ENCODE measurements at places on chromosomes 6 and 20.

DNA sequence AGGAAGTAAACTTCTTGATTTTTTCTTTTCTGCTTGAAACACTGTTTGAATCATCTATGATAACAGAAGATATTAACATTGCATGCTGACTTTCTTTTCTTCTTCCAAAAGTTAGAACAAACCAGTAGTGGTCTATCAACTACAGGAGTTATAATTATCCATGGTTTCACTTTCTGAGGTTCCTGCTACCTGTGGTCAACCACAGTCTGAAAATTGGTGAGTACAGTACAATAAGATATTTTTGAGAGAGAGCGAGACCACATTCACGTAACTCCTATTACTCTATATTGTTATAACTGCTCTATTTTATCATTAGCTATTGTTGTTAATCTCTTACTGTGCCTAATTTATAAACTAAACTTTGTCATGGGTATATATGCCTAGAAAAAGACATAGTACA, 86.1 kb downstream of the MAP7 start:
- no peak for DNase-seq

DNA sequence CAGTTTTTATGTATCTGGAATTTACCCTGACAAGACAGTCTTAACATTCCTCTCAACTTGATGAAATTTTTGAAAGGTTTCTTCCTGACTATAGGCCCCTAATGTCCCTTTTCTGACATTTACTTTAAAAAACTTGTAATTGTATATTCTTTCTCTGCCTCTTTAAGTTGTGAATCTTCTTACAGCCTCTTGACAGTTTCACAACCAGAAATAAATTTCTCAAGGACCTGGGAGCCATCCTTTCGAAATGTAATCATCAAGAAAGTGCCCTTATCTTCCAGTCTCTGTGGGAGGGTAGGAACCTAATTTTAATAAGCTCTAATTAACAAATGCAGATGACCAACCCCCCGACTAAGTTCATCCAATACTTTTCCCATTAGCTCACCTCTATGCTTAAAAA, 403.6 kb upstream of the GJE1 start:
- DNase-seq = no peak

- no peak for DNase-seq
Measured at GRCh38 chr6:104472021-104472901, 387.5 kb downstream of the HACE1 start.

- DNase-seq = peak; percentile 45
Measured at GRCh38 chr6:111057074-111057752, 30.1 kb upstream of the SLC16A10 start.

DNA sequence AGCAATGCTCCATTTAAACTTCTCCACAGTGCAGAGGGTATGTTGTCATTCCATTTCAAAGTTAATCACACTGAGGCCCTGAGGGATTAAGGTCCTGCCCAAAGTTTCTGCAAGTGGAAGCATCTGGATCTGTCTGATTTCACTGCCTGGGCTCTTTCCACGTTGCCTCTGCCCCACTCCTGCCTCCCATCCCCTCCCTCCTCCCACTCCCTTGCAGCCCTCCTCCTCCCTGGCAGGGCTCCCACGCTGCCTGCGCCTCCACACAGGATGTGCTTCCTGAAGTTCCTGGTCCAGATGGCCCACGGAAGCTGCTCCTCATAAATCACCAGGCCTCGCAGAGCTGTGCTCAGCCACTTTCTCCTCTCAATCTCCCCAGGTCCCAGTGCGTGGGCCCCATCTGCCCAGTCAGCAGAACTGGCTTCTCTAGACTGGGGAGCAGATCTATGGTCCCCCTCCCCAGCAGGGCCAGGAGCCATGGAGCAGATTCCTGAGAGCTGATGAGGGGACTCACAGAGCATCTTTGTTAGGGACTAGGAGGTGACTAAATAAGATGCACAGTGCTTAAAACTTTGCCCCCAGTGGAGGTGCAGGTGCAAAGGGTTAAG, 65.4 kb upstream of the MAFB start:
- DNase-seq = no peak

- DNase-seq = no peak
Measured at GRCh38 chr20:44792796-44793195, 17.6 kb downstream of the RIMS4 start.

DNA sequence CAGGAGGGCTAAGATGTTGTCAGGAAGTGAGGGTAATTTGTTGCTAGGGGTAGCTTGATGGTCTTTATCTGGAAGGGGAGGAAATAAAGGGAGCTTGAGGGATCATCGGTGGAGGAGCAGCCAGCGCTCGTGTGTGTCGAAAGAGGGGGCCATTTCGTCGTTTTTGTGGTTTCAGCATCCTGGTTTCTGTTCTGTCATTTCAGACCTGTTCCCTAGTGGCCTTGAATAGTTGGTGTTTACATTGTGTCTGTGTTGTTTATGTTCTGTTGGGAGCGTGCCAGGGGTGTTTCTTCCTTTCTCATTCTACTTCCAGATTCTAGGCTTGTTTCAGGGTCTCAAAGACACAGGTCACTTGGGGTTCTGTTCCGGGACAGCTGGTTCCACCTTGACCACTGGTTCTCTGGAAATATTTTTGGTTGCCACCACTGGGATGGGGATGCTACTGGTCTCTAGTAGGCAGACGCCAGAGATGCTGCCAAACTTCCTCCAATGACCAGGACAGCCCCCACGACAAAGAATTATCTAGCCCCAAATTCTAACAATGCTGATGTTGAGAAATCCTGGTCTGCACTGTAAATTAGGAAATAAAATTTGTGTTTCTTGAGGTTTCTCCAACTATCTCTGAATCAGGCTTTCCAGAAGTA, 113.9 kb upstream of the NAA20 start:
- DNase-seq = no peak

GRCh38 chr6:51342393-51342792, 523.7 kb downstream of the TFAP2B start:
- no peak for DNase-seq

DNA sequence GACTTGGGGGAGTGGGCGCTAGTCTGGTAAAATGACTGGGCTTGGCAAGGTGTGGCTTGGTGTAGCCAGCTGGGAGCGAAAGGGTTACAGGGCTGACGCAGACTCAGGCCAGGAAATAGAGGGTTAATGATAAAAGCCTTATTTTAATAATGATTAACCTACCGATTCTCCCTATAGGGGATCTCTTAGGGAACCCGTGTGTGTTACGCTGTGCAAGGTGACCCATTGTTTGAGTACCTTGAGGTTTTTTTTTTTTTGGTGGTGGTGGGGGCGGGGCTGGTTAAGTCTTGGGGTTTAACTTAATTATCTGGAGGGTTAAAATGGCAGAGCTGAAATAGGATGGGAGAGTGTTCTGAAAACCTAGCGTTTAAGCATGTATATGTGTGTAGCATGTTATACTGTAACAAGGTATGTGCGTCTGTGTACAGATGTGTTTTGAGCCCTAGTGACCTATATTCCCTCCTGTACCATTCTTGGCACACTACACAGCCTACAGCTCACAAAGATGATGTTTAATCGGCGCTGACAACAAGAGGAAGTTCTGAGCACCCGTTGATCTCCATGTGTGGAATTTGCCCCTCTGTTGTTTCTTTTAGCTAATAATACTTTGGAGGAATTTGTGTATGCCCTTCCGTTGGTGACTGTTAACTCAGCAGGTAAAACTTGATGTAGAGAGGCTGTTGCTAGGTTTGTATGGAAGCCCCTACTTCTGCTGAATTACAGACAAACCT, 1.3 kb downstream of the CARMIL1 start:
- peak; percentile 17 for DNase-seq

- DNase-seq = no peak
Measured at GRCh38 chr6:44627091-44627882, 239.8 kb downstream of the CDC5L start.

GRCh38 chr6:15995493-15995892, 133.4 kb upstream of the MYLIP start:
- no peak for DNase-seq

- no peak for DNase-seq
Measured at GRCh38 chr20:62360854-62361798, 6.0 kb downstream of the LAMA5 start.

DNA sequence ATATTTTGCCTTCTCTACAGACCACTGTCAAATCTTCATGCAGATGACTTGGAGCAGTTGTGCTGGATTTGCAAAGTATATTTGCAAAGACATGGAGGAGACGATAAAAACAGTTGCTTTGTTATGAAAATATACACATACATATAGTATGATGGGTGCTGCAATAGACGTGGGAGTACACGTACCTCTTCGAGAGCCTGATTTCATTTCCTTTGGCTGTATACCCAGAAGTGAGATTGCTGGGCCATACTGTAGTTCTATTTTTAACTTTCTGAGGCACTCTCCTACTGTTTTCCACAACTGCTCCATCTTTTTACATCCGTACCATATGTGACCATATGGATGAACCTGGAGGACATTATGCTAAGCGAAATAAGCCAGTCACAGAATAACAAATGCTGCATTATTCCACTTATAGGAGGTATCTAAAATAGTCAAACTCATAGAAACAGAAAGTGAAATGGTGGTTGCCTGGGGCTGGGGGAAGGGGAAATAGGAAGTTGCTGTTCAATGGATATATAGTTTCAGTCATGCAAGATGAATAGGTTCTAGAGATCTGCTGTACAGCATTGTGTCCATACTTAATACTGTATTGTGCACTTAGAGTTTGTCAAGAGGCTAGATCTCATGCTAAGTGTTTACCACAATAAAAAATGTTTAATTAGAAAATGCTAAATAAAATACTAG, 223.8 kb downstream of the HAO1 start:
- DNase-seq = no peak

GRCh38 chr6:25899580-25900408, 25.8 kb upstream of the SLC17A3 start:
- no peak for DNase-seq

- DNase-seq = peak; percentile 30
Measured at GRCh38 chr6:17015551-17016381, 86.1 kb upstream of the STMND1 start.

GRCh38 chr6:4210629-4211419, 75.4 kb upstream of the ECI2 start:
- peak; percentile 71 for DNase-seq

GRCh38 chr20:41406353-41406752, 39.7 kb upstream of the EMILIN3 start:
- no peak for DNase-seq

GRCh38 chr6:43492673-43493072, 15.3 kb downstream of the TJAP1 start:
- DNase-seq = no peak

- no peak for DNase-seq
Measured at GRCh38 chr20:59770851-59771250, 162.6 kb downstream of the SYCP2 start.

GRCh38 chr6:3592371-3592941, 135.6 kb upstream of the SLC22A23 start:
- no peak for DNase-seq

GRCh38 chr6:73131706-73132105, 93.6 kb downstream of the KHDC1L start:
- DNase-seq = no peak

GRCh38 chr20:34998331-34998950, 42.8 kb downstream of the MYH7B start:
- DNase-seq = no peak

- DNase-seq = no peak
Measured at GRCh38 chr6:116210750-116211425, 43.0 kb downstream of the TSPYL4 start.

- peak; percentile 29 for DNase-seq
Measured at GRCh38 chr6:52394251-52394666, 25.9 kb upstream of the EFHC1 start.

DNA sequence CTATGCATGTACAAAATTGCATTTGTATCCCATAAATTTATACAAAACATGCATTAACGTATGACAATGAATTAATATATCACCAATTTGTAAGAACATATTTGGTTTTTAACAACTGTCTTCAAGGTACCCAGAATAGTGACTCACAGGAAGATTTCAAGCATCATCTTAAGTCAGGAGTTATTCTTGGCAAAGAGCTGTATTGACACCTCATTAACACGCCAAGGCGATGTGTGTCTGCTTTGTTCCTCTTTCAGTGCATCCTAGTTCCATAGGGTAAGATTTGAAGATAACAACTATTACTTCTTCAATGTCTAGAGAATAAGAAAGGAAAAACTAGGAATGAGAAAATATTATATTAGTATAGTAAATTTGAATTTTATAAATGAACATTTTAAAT, 35.8 kb upstream of the TPD52L1 start:
- DNase-seq = no peak

DNA sequence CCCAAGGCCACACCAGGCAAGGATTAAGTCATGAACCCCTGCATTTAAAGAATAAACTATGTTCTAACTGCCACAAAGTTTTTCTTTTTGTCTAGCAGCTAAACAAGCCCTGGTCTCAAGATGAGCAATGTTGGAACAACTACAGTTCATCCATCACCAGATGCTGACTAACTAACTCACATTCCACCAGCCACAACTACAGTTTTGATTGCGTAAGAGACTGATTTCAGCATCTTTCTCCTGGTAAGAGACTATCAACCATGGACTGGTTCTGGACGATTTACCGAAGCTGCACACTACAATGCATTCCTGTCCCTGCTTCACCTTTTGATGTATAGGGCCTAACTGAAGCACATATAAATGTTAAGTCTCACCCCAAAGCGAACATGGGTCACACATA, 43.0 kb downstream of the F13A1 start:
- no peak for DNase-seq

DNA sequence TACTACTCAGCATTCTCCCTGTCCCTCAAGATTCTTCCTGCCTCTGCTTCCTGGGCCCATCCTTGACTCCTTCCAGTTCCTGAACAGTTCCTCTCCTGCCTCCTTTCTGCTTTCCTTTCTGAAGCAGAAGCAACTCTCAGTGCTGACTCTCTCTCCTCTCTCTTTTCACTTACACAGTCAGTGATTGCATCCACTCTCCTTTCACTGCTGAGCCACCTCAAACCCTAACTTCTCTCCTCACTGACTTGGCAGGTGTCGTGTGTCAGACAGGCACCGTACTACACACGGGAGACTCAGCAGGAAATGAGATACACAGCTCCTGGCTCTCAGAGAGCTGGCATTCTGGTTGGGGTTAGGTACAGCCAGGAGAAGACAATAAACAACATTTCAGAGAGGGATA, 5.6 kb downstream of the ABHD16A start:
- DNase-seq = no peak

DNA sequence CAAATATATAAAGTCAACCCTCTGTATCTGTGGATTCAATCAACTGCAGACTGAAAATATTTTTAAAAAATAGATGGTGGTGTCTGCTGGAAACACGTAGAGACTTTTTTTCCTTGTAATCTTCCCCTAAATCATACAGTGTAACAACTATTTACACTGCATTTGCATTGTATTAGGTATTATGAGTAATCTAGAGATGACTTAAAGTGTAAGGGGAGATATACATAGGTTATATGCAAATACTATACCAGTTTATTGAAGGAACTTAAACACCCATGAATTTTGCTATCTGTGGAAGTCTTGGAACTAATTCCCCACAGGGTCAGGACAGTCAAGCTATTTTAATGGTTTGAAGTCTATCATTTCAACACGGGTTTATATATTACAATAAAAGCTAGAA, 10.2 kb downstream of the HDAC2 start:
- DNase-seq = no peak

DNA sequence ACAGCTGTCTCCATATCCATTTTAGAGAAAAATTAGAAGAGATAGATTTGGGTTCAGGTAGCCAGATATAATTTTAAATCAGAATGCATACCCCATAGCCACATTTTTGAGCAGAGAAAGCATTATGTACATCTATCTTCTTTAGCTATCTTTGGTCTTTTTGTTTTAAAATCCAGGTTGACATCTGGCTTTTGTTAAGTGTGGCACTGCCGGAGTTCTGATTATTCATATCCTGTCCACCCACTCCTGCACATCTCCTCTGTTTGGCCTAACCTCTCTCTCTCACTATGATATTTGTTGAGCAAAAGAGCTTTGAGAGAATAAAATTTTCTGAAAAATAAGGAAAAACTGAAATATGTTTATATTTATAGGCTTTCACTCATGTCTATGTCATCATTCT, 189.7 kb downstream of the PACRG start:
- no peak for DNase-seq

Measured in naive thymus-derived CD8-positive, alpha-beta T cell (primary cell).